ENCODE measurements at places on chromosomes 1 and 21.

- DNase-seq, result no peak
Measured at GRCh38 chr1:156880473-156880872, 13.0 kb upstream of the PEAR1 start.

DNA sequence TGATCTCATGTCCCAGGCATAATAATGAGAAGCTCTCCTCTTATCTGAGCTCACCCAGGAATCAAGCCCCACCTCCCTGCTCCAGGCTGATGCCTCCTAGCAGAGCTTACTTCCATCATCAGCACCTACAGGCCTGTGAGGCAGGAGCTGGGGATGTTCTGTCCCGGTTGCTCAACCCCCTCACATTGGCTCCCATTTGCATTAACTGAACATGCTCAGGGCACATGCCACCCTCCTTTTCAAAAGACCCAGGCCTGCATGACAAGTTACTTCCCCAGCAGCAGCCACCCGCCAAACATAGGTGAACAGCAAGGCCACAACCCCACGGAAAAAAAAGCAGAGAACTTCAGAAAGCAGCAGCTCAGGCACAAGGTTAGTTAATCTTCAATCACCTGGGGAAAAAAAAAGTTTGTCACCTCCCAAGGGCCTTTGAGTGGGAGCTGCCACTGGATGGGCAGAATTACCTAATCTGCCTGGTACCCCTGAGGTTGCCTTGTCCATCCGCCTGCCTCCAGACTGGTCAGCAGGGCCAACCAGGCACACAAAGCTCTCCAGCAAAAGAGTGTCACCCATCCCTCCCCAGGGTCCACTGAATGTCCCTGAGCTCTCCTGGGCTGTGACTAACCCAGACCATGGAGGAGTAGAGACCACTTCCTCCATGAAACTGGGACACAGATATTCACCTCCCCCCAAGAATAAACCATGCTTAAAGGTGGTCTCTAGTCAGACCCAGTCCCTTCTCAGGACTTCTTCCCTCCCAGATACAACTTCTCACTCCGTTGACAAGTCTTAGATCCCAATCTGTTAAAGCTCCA, 4.4 kb downstream of the KCNN3 start:
- DNase-seq, result no peak

DNA sequence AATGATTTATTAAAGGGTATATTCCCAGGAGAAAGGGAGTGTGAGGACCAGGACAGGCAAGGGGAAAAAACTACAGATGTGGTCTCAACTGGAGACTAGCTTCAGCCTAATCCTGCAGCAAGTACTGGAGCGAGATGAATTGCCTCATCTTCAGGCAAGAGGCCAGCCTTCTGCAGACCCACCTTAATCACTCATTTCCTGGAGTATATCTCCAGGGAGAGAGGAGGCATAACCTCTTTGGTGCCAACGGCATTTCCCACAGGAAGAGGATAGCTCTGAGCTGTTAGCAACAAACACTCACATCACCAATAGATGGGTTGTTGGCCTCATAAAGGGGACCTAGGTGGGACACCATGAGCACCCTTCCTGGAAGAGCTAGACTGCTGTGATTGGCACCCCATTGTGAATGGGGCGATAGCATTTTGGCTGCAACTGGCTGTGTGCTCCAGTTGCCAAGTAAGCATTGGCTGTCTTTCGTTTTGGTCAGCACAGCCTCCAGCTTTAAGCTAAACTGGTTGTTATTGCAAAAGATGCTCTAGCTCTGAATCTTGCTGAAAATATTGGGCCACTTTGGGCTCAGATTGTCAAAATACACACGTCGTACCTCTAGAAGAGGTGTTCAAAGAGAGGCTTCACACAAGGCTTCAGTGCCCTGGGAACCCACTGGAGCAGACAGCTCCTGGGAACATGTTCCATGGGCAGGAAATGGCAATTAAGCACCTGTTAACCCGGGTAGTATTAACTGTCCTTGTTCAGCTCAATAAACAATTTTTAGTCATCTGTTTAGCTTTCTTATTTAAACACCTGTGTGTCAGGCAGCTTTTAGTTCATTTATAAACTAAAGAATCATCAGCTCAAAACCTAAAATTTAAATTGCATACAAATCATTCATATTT, 314.8 kb upstream of the C1orf87 start:
- DNase-seq, result peak; percentile 82

DNA sequence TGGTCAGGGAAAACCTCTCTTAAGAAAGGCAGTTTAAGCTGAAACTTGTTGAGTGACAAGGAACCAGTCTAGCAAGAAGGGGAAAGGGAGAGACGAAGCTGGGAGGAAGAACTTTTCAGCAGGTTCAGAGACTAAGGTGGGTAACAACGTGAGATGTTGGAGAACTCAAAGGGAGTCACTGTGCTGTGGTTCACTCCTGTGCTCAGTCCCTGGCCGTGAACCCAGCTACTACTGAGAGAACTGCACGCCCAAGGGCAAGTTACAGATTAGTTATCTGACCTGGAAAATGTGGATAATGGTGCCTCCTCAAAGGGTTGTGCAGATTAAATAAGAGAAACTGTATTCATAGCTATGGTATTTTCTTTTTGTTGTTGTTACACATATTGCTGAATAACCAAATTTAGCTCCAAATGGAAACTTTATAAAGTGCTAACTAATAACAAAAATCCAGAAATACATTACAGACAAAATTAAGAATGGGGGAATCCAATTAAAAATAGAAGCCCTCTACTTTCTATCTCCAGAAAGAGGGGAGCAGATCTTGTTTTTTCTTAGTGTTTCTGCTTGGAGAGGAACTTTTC, 2.9 kb downstream of the ZBTB40 start:
- DNase-seq, result no peak

DNA sequence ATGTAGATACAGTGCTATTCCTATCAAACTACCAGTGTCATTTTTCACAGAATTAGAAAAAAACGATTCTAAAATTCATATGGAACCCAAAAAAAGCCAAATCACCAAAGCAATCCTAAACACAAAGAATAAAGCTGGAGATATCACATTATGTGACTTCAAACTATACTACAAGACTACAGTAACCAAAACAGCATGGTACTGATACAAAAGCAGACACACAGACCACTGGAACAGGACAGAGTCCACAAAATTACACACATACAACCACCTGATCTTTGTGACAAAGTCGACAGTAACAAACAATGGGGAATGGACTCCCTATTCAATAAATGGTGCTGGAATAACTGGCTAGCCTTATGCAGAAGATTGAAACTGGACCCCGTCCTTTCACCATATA, 71.4 kb upstream of the ZNF326 start:
- DNase-seq, result no peak

DNA sequence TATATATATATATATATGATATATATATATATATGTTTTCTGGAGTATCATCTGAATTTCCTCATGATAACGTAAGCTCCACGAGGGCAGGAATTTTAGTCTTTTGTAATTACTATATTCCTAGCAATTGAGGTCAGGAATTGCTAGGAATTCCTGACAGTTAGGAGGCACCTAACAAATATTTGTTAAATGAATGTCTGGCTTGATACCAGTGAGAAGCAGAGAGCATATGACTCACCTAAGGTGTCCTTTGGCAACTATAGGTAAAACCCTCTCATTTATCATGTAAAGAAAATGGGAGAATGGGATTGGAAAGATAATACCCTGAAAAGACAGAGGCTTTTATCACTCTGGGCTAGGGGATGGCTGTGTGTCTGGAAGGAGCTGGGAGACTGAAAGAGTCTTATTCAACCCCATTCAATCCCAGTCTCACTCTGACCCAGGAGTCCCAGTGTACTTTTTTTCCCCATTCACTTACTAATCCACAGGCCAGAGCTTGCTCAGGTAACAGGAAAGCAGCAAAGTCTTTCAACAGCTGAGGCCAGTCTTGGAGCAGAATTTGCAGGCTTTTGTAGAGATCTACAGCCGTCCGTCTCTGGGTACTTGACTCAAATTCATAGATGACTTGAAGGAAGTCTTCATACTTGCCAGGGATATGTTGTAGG, 71.2 kb downstream of the DAP3 start:
- DNase-seq, result no peak

DNA sequence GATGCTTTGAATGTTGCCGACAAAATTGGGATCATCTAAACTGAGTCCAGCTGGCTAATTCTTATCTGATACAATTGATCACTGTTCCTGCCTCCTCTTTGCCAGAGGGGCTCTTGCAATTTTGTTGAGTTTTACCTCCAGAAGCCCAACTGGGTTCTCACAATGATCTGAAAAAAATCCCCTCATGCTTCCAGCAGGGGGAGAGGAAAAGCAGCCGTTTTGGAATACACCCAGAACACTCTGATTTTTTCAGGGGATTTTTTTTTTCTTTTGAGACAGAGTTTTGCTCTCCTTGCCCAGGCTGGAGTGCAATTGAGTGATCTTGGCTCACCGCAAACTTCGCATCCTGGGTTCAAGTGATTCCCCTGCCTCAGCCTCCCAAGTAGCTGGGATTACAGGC, 13.9 kb upstream of the RERE start:
- DNase-seq, result peak; percentile 36

DNA sequence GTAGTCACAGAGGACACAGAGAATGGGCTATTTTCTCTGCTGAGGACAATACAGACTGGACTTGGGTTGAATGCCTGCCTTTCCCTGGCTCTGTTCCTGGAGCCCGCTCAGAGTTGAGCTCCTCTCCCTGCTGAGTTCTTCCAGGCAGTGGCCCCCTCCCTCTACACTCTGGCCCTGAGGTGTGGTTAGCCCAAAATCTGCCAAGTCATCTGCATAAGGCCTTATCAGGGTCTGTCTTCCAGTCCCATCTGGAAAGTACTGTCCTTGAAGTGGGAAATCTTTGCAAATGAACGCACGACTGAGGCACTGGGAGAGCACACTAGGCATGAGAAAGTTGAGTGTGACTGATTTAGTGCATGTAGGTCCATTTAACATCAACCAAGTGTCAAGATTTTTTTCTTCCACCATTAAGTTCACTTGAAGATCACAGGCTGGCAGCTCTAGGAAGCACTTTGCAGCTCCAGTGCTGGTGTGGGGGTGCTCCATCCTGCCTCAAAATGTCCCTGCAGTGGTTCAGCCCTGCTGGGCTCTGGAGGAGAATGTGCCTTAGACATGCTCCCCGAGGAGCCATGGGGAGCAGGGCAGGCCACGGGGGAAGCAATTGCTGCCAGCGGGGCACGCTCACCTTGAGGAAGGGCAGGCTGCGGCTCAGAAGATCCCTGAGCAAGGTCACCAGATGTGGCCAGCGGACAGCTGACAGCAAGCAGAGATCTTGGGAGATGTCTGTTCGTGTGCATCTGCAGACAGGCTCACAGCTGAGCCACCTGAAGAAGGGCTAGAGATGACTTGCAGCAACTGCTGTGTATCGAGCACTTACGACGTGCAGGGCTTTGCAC, 41.5 kb downstream of the IER5 start:
- DNase-seq, result no peak

DNA sequence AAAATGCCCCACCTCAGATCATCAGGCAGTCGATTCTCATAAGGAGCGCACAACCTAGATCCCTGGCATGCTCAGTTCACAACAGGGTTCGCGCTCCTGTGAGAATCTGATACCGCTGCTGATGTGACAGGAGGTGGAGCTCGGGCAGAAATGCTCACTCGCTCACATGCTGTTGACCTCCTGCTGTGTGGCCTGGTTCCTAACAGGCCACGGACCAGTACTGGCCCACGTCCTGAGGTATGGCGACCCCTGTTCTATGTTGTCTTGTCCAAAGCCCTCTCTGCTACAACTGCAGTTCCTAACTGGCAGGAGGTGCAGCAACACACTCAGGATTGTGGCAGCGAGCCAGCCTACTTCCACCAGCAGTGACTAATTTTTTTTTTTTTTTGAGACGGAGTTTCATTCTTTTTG, 70.6 kb downstream of the CLSTN1 start:
- peak; percentile 86 for DNase-seq

- no peak for DNase-seq
Measured at GRCh38 chr21:42228709-42229220, 9.8 kb downstream of the ABCG1 start.

DNA sequence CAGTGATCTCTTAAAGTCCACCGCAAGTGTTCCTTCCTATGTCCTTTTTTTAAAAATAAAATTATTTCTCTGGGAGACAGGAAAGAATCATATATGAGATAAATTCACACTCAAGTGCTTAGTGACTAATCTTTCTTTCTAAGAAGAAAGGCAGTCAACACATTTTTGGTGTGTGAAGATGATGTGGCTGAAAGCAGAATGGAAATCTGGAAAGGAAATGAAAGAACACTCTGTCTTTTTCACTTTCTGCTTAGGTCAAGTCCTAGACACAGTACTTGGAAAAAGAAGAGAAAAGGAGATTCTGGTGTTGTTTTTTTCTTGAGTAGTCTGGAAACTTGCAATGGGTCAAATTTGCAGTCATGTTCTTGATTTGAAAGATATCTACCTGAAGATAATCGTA, 45.5 kb upstream of the PRRX1 start:
- DNase-seq, result peak; percentile 33

GRCh38 chr1:12014141-12014991, 4.9 kb upstream of the MIIP start:
- no peak for DNase-seq

GRCh38 chr1:115465802-115466363, 127.8 kb upstream of the NGF start:
- no peak for DNase-seq

DNA sequence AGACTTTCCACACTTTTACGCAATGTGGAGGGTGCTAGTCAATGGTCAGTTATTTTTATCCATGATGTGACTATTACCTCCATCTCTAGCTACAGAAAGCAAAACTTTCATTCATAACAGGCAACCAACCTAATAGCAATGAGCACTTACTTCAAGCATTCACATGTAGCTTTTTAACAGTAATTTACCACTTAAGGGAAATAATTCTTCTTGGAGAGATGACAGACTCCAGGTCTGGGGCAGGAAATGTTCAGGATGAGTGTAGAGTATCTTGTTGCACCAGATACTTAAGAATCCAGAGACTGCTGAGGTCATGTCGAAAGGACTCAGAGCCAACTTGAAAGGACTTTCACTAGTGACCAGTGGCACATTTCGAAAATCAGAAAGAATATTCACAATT, 347.6 kb downstream of the CHRM3 start:
- DNase-seq, result no peak

DNA sequence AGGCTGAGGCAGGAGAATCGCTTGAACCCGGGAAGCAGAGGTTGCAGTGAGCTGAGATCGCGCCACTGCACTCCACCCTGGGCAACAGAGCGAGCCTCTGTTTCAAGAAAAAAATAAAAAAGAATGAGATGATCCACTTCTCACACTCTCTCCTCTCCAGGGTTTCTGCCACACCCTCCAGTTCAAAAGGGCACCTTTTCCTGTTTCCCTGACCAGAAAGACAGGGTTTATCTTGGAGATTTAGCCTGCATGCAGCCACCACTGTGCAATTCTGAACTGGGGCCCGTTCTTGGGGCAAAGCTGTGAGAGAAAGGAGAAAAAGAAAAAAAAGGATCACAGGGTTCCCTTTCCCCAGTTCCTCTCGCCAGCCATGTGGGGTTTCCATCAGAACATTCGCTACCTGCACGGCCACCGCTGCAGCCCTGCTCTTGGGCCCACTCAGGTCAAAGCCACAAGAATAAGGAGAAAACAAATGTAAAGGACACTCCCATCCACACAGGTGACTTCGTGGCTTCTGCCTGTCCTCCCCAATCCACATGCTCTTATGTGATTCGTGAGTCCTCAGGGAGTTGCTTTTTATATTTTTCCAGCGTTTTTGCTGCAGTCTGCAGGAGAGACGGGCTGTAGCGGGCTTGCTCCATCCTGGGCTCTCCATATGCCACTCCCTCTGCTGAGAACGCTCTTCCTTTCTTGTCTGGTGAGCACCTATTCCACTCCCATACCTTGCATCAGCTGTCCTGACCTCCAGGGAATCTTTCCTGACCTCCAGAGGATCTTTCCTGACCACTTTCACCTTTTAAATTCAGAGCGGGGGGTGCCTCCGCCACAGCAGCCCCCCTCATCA, 26.4 kb downstream of the GNG4 start:
- DNase-seq, result no peak
